SK-N-DZ (cell line): ENCODE measurements at places on chromosomes 12 and 14.

DNA sequence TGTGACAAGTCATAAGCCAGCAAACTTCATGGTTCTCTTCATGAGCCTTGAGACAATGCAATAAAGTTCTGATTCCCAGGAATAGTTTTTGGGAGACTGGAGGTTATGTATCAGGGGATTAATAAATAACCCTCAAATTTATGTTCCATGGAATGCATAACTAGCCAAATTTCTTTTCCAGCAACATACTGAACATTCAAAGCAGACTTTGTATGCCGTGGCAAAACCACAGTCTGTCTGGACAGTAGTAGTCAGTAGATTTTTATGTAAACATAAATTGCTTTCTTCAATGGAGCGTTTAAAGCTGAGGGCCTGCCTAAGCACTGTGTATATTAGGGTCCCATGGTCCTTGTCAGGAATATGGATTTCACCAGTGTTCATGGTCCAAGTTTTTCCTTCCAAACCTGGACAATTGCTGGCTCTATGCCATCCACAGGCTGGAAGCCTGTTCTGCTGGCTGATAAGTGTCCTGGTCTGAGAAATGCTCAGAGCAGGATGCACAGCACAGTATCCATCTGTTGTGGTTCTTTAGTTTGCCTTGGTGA, 144.9 kb downstream of the SRGAP1 start:
- DNase-seq, result no peak

GRCh38 chr14:103828315-103828967, 18.9 kb downstream of the PPP1R13B start:
- no peak for DNase-seq

GRCh38 chr14:106107703-106108102, 581.3 kb downstream of the TMEM121 start:
- no peak for DNase-seq

GRCh38 chr12:124837958-124838803, 25.5 kb downstream of the SCARB1 start:
- DNase-seq, result peak; percentile 42

- DNase-seq, result no peak
These were observed 30.6 kb downstream of the RASSF9 start for GRCh38 chr12:85805654-85806053.

DNA sequence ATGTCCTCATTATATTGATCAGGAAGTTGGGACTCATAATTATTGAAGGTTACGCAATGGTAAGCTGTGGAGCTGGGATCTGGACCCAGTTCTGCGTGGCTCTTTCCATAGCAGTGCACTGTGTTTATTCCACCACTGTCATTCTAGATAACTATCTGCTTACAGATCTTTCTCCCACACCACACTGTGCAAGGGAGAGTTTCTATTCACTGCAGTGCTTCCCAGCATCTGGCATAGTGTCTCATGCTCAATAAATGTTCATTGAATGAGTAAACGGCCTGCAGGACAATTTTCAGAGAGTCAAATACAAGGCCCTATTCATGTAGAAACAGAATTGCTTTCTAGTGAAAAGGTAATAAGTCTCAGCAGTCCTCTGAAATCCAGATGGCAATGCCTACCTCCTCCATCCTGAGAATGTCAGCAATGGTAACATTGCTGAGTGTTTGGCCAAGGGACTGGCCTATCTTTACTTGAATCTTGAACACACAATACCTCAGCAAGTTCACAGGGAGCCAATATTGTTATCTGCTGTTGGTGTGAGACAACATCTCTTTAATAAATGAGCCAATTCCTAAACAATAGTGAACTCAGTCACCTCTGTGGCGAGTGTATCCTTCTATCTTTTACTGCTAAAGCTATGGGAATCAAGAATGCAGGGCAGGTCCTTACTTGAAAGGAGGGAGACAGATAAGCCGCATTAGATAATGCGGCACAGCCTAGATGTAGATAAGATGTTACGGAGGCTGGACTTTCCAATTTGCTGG, 332.4 kb upstream of the PRICKLE1 start:
- peak; percentile 61 for DNase-seq

GRCh38 chr12:104177663-104178501, 37.7 kb upstream of the TXNRD1 start:
- no peak for DNase-seq

DNA sequence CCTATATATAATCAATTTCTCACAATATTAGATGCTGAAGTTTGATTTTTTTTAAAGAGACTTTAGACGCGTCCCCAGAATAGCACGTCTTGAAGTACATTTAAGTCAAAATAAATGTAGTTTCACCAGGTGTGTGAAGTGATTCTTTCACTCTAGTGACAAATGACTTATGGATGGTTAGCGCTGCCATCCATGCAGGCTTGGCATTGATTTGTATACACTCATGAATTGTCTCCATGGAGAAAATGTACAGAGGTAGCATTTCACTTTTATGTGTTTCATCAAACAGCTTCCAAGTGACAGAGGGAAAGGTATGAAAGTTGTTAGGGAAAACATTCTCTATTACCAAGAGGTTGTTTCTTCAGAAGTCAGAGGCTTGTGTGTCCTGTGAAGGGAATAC, 360.8 kb downstream of the PDZRN4 start:
- no peak for DNase-seq

DNA sequence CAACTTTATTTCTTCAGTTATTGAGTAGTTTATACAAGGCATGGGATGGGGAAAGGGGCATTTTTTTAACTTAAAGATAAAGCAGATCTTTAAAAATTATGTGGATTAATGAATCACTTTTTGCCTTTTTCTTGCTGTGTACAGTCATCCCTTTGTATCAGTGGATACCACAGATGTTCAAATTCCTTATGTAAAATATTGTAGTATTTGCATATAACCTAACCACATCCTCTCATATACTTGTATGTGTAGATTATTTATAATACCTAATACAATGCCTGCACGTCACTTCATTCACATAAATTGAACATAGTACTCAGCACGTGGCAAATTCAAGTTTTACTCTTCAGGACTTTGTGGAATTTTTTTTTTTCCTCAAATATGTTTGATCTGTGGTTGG, 66.5 kb upstream of the MON2 start:
- no peak for DNase-seq

- no peak for DNase-seq
These were observed 151.7 kb downstream of the SLC38A4 start for GRCh38 chr12:46674129-46674528.
